ENCODE measurements at places on chromosomes 1 and 21.

- no peak for DNase-seq
Measured at GRCh38 chr1:24277420-24278169, 41.6 kb upstream of the GRHL3 start.

DNA sequence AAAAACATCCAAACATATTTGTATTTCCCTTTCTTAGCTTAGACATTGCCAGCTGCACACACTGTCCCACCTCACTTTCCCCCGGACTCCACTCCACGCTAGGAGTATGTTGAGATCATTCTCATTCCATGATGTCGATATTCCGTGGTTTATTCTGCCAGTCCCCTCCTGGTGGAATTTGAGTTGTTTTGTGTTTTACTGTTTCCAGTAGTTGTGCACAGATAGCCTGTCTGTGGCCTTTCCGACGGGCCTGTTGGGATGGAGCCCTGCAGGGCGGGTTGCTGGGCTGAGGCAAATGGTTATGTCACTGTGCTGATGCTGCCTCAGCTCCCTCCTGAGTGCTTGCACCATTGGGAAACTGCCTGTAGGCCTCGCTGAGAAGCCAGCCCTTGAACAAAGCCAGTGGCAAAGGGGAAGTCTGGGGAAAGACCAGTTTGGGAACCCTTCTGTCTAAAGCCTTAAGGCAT lies 12.8 kb downstream of the TRAPPC10 start:
- DNase-seq, result no peak

DNA sequence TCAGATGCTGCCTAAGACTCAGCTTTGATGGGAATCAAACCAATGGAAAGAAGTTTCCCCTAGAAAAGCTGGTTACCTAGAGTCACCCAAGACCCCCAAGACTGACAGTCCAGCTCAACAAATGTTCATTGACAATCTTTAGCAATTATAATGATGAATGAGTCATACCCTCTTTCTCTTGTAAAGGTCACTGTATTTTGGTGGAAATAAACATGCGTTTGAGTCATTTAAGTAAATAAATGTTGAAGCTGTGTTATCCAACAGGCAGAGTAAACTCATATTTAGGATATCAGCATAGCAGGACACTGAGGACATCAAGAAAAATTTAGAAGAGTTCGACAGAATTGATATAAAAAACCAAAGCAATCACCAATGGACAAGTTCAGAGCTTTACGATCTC lies 295.9 kb downstream of the RGS7 start:
- no peak for DNase-seq

- no peak for DNase-seq
Measured at GRCh38 chr1:192559115-192560006, 16.2 kb upstream of the RGS1 start.

GRCh38 chr1:161824618-161825017 lies 58.5 kb downstream of the ATF6 start:
- DNase-seq, result no peak

- peak; percentile 41 for DNase-seq
Measured at GRCh38 chr1:220775240-220775853, 11.4 kb upstream of the MTARC1 start.

- no peak for DNase-seq
Measured at GRCh38 chr1:4969556-4970129, 315.2 kb downstream of the AJAP1 start.

- DNase-seq, result peak; percentile 81
Measured at GRCh38 chr1:207868774-207869721, 41.9 kb downstream of the CD34 start.

- DNase-seq, result no peak
Measured at GRCh38 chr21:43931489-43931888, 66.5 kb downstream of the AGPAT3 start.

GRCh38 chr21:39088831-39089380 lies 94.3 kb downstream of the PSMG1 start:
- DNase-seq, result no peak

DNA sequence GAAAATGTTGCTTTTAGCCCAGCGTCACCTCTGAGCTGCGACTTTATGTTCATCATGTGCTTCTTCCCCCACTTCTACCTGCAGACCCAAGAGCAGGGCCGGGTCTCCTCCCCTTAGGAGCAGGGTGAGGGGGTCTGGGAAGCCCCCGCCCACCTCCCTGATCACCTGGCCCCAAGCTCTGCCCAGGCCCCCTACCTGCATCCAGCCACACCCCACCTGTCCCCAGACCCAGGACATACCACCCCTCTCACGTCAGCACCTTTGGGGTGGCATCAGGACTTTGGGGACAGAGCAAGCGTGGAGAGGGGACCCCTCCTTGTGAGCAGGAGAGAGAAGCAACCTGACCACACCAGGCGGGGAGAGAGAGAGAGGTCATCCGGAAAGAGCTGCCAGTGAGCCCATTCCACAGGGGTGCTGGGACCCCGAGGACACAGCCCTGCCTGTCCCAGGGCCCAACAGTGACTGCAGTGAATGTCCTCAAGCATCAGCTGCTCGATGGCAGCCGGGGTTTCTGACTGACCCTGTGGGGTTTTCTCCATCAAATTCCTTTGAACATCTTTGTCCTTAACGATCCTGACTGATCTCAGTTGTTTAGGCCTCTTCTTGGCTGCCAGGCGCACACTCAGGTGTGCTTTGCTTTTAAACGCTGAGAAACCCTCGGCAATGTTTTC lies 42.8 kb upstream of the COL18A1 start:
- DNase-seq, result no peak

- DNase-seq, result no peak
Measured at GRCh38 chr1:234261545-234261944, 111.7 kb upstream of the COA6 start.

DNA sequence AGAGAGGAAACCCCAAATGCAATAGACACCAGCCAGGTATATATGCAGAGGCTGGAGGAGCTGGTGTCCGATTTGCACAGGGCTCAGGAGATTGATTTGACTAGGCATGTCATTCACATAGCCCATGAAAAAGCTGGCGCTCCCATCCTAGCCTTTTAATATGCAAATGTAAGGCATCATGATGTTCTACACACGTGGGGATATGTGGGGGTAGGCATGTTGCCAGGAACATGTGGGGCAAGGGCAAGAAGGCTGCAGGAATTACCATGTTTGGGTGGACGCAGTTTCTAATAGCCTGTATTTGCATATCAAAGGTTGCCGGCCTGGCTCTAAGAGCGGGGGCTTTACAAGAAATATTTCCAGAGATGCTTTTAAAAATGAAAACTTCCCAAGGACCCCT lies 11.7 kb upstream of the SH3GLB1 start:
- no peak for DNase-seq

DNA sequence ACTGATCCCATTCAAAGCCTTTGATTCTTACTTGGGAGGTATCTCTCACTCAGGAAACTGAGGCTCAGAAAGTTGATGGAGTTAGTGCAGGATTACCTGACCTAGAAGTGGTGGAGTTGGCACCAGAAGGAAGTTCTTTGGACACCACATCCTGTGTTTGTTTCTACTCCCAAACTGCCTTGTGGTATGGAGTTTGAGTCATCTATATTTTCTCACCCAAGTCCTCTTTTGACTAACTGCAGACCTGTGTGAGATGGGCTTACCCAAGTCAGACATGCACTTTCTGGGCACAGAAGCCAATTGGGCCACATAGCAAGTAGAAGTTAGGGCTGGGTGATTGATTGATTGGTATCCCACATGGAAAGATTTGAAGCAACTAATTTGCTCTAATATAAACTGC lies 36.1 kb downstream of the FGGY start:
- DNase-seq, result no peak

- DNase-seq, result no peak
Measured at GRCh38 chr1:174158767-174159251, 511 bp upstream of the RABGAP1L start.

- DNase-seq, result no peak
Measured at GRCh38 chr1:52706941-52707926, 9.1 kb upstream of the COA7 start.

DNA sequence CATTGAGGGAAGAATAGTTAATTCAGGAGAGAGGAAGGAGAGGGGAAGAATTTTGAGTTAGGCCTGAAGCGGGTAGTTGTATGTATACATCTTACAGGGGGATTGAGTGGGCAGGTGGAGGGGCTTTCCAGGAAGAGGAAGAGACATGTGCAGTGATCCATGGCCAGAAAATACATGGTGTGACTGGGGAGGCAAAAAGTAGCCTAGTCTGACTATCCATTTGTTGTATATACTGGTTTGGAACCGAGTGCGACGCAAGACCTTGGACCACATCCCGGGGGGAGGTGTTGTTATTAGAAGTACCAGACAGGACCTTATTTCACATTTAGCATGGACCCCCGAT lies 158.3 kb downstream of the SDCCAG8 start:
- DNase-seq, result no peak

- DNase-seq, result no peak
Measured at GRCh38 chr1:153312570-153313186, at the start of gene PGLYRP3. Gene PGLYRP3 (minus strand): TSS chr1:153312952. CDS start chr1:153310665, 2,287 bp downstream.

DNA sequence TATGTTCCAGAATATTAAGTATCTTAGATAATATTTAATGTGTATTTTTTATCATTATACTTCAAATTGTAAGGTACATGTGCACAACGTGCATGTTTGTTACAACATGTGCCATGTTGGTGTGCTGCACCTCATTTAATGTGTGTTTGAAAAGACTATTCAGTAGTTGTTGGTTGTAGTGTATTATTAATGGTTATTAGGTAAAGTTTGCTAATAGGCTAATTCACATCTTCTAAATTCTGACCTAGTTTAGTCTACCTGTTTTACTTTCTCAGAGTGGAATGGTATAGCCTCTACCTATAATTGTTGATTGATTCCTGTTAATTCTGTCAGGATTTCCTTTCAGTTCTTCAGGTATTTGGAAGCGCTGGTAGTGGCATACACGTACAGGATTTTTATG lies 153.0 kb downstream of the NCAM2 start:
- no peak for DNase-seq

DNA sequence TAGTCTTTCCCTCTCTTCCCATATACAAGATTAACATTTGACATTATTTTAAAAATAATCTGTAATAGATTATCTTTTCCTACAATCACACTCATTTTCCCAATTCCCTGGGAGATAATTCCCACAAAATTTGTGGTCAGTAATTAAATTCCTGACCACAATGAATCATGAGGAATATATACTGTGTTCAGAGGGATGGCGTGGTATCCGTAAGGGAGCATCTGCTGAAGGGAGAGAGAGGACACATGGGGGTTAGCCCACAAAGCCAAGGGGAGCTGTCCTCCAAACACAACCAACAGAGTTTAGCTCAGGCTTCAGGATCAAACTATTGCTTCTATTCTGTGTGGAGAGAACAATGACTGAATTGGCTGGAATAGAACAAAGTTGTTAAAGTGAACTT lies 57.1 kb upstream of the PPP2R5A start:
- no peak for DNase-seq

- no peak for DNase-seq
Measured at GRCh38 chr1:23449306-23449705, 24.8 kb upstream of the TCEA3 start.

DNA sequence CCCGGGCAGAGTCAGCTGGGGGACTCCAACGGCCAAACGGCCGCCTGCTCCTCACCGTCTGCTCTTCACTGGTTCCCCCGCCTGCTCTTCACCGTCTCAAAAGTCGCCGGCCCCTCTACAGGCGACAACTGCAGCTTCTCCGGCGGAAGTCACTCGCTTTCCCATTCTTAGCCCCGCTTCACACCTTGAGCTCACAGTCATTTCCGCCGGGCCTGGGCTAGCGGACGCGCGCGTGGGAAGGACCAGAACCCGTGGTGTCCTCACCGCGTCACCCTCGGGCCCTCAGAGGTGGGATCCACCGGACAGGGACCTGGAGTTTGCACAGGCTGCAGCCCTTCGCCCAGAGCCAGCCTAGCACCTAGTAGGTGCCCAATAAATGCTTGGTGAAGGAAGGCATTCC lies 27.9 kb upstream of the HJV start:
- DNase-seq, result no peak

DNA sequence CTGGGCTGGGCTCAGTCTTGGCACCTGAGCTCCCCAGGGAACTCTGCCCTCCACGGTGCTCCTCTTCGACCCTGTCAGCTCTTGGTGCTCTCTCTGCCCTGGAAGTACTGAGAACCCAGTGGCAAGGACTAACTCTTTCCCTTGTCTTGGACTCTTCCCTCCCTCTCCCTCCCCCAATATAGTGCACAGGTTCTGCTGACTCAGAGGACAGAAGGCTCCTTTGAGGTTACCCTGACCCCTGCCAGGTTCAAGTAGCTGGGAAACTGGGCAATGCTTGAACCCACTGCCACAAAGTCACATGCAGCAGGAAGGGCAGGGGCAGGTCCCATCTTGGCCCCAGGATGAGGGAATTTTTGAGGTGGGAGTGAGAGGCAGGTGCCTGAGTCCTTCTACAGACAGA lies 20.3 kb downstream of the KCNQ4 start:
- DNase-seq, result peak; percentile 39

DNA sequence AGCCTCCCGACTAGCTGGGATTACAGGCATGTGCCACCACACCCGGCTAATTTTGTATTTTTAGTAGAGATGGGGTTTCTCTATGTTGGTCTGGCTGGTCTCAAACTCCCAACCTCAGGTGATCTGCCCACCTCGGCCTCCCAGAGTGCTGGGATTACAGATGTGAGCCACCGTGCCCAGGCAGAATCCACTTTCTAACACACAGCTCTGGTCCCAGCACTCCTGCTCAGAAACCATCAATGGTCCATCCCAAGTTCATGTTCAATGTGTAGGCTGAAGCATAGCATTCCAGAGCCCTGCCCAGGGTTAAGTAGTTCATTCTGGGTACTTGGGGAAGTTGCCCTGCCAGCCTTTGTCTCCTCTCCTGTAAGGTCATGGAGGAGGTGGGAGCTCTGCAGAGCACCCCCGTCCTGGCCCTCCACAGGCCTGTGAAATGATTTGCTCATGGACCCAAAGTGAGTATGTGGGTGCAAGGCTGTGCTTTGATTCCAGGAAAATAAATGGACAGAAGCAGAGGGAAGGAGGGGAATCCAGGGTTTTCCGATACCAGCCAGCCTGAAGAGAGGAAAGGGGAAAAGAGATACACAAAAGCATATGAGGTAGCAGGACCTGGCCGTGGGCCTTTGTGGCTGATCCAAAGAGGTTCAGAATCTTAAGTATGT lies 55.2 kb downstream of the NENF start:
- no peak for DNase-seq

DNA sequence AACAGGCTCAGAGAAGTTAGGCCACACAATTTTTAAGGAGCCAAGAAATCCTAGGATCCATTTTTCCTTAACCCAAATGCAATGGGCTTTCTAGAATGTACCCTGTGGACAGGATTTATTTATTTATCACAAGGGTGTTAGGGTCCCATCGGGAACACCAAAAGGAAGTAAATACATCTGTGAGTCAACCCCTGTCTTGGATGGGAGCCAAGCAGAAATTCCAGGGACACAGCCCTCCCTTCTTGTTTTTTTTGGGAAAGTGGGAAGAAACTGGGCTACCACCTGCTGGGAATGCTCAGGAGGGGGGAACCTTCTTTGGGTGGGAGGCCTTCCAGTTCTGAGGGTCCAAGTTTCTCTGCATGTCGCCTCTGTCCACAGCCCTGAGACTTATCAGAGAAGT lies 1.3 kb downstream of the CRNN start:
- no peak for DNase-seq

All from RPMI8226 (cell line).